ENCODE measurements at places on chromosomes 7 and 10.

- no peak for DNase-seq
Measured at GRCh38 chr7:35805876-35806275, 5.0 kb downstream of the SEPTIN7 start.

DNA sequence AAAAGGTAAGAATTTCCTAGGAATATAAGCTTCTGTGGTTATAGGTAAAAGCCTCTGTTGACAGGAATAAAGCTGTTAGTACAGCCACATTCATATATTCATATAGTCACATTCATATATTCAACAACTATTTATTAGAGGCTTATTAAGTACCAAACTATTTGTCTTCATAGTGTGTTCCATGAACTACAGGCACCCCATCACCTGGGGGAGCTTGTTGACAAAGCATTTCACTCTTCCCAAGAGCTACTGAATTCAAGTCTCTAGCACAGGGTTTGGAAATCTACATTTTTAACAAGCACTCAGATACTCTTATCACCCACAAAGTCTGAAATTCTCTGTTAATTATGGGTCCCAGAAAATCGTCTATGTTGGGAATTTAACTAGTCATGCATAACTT, 110.6 kb downstream of the RNLS start:
- no peak for DNase-seq

GRCh38 chr10:79112881-79113431, 44.2 kb downstream of the ZMIZ1 start:
- no peak for DNase-seq

DNA sequence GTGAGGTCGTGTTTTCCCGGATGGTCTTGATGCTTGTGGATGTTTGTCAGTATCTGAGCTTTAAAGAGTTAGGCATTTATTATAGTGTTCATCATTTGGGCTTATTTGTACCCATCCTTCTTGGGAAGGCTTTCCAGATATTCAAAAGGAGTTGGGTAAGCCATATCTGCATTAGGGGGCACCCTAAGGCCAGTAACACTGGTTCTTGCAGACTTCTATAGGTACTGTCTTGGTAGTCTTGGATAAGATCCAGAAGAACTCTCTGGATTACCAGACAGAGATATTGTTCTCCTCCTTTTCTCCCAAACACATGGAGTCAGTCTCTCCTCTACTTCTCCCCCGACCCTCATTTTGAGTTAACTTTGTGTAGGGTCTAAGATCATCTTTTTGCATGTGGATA, 92.8 kb downstream of the SDK1 start:
- DNase-seq, result no peak

- DNase-seq, result no peak
Measured at GRCh38 chr7:3283130-3283704, 17.8 kb upstream of the SDK1 start.

- DNase-seq, result no peak
Measured at GRCh38 chr10:11208908-11209829, 191.5 kb downstream of the CELF2 start.

DNA sequence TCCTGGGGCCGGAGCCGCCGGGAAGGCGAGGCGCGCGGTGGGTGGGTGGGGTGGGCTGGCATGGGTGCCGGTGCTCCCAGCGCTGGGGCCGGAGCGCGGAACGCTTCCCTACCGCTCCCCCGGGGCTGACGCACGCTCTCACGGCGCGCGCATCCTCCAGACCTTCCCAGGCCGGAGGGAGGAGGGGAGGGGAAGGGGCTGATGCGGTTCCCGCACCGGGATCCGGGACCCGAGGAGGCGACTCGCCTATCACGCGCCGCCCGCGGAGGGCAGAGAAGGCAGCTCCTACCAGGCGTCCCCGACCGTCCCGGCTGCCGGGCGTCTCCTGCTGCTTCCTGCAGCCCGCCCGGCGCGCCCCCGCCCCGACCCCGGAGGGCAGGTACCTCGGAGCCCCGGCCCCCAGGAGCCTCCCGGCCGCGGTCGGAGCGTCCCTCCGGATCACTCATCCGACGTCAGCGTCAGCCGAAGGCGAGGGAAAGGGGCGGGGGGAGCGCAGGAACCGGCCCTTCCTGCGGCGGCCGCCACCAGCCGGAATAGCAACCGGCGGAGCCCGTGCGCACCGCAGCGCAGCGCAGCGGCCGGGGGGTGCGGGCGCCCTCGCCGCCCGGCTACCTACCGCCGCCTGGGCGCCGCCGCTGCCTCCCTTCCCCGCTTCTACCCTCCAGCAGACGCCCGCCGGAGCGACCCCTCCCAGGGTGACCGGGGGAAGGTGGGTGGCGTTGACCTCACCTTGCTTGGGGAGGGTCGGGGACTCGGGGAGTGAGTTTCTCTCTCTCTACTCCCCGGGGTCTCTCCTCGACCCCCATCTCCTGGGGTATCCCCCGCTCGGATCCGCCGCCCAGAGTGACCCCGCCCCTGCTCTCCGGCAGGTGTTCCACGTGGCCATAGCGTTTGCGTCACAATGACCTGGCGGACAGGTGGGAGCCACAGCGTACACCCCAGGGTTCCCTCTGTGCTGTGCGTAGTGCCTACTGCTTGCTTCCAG, at the start of gene ICA1:
TSS of gene ICA1 (minus strand) at position 457 of the 985 bp plus-strand sequence. CDS start 26,241 bp downstream, outside the sequence.
- DNase-seq, result no peak

GRCh38 chr10:3502673-3503072, 282.3 kb downstream of the KLF6 start:
- DNase-seq, result no peak

GRCh38 chr10:64506963-64507362, 985.8 kb downstream of the REEP3 start:
- no peak for DNase-seq

Data from stimulated activated CD8-positive, alpha-beta memory T cell treated with anti-CD3 and anti-CD28 coated beads, Interleukin-4, amount 100 ng/mL, for 1 hour (primary cell).